Testis (tissue), 5 donors: ENCODE measurements at places on chromosomes 13 and 19. TPM values are rescaled to one million over a fixed set of nuclear protein-coding genes. Genes with fewer than 3 reads are reported as not detected.

Gene GCDH
- 11.0 TPM for polyA plus RNA-seq

Gene LRRC63
- 7.0 TPM for polyA plus RNA-seq

Gene IL12RB1
- polyA plus RNA-seq: 1.8 TPM

- no peak for DNase-seq
Measured at GRCh38 chr13:58598241-58598640, 966.7 kb downstream of the PCDH17 start.

GRCh38 chr19:19502281-19502680 lies 13.1 kb downstream of the TSSK6 start:
- DNase-seq: no peak

- DNase-seq: no peak
Measured at GRCh38 chr19:10516064-10516385, 1.2 kb downstream of the S1PR5 start.

GRCh38 chr19:21128901-21129698 lies 12.7 kb upstream of the ZNF431 start:
- peak; percentile 34 for DNase-seq

GRCh38 chr13:38394777-38395496 lies 45.3 kb downstream of the UFM1 start:
- no peak for DNase-seq
